ENCODE measurements at places on chromosomes 12 and 14.

DNA sequence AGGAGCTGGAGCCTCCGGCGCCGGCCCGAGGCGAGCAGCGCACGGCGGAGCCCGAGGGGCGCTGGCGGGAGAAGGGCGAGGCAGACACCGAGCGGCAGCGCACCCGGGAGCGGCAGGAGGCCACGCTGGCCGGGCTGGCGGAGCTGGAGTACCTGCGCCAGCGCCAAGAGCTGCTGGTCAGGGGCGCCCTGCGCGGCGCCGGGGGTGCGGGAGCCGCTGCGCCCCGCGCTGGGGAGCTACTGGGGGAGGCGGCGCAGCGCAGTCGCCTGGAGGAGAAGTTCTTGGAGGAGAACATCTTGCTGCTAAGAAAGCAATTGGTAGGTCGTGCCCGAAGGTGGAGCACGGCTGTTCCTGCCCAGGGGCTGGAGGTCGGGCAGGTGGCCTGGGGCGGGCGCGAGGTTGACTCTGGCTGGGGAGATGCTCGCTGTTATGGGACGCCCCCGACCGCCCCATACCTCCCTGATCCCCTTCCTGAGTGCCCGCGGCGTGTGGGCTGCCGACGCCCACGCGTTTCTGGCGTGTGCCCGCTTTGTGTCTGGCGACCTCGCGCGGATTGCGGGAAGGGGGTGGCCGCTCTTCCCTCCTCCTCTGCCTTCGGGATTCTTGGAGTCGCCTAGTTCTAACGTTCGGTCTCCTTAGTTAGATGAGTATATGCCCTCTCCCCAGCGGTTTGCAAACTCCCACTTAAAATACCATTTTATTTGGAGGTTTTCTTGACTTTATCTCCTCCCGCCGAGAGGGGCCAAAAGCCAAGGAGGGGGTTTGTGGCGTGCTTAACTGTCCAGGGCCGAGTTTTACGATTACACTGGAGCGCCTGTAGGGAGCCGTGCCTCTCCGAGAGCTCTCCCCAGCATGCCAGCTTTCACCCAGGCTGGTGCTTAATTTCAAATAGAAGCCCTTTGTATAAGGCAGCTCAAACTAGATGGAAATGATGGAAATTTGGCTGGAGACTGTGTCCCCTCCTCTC is 752 bp downstream of the DACT1 start:
- DNase-seq, result no peak

DNA sequence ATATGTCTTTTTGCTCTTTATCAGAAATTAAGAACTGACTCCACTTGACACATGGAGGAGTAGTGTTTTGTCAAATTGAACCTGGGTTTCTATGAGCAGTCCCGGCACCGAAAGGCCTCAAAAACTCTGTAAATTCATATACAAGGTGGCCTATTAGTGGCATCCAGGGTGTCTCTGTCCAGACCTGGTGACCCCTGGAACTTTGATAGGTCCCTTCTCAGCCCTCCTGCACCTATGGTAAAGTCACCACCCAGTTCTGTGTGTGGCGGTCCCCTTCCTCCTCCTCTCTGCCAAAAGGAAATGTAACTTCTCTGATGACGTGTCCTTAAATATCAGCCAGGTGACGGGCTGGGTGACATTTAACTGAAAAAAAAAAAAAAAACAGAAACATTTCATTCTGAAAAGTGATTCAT is 204.0 kb upstream of the FOXN3 start:
- no peak for DNase-seq

GRCh38 chr14:43175896-43176295 is 1331.2 kb downstream of the FSCB start:
- DNase-seq, result no peak

- DNase-seq, result no peak
These were observed 364.1 kb upstream of the KITLG start for GRCh38 chr12:88944397-88944796.

- no peak for DNase-seq
These were observed 158.5 kb downstream of the PRKCH start for GRCh38 chr14:61479746-61480502.

GRCh38 chr14:84988357-84988756 is 541.6 kb upstream of the FLRT2 start:
- DNase-seq, result no peak

DNA sequence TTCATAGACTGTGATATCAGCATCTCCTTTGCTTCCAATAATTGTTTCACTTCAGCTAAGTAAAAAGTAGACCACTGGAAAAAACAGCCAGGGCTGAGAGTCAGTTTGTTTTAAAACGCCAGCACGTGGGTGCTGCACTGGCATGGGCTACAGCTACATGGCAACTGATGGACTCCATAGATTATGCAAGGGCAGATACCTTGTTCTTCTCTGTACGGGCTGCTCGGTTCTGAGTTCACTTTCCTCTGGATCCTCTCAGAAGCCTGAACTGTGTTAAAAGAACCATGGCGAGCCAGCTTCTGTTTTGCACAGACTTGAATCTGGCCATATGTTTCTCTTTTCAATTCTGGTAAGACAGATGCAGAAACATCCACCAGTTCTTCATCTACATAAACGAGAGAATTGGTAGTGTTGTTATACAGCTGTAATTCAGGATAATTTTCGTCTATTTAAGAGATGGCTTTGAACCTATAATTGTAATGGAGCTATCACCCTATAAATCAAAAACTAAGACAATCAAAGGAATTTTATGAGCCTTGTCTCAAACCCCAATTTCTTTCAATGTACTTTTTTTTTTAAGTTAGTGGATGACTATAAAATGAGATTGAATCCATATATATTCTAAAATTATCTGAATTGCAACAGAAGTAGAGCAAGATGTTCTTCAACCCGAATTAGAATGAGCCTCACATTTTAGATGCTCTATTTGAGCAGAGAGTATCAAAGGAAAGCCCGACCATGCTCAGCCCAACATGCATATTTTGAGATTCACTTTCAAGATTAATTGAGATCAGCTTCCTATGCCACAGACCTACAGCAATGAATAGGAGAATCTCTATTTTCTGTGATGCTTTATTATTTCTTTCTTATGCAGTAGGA is 31.5 kb downstream of the E2F7 start:
- peak; percentile 42 for DNase-seq

- no peak for DNase-seq
These were observed 85.6 kb downstream of the OTOGL start for GRCh38 chr12:80184926-80185325.

- no peak for DNase-seq
These were observed 7.7 kb upstream of the NFATC4 start for GRCh38 chr14:24360281-24360680.

GRCh38 chr12:122501489-122501989 is 807 bp upstream of the ZCCHC8 start:
- no peak for DNase-seq

- DNase-seq, result no peak
These were observed 38.3 kb downstream of the SSPN start for GRCh38 chr12:26233631-26234030.

DNA sequence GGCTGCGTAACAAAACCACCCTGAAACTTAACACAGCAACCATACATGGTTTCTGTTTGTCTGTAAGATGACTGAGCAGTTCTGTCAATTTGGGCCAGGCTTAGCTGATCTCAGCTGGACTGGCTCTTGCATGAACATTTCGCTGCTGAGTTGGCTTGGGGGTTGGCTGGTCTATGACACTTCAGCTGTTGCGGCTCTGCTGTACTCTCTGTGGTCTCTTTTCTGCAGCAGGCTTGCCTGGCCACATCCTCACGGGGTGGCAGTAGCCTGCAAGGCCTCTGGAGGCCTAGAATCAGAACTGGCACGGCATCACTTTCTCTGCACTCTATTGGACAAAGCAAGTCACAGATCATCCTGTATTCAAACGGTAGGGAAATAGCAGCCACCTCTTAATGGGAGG is 216.2 kb downstream of the BCL11B start:
- DNase-seq, result no peak

- DNase-seq, result no peak
These were observed 307.2 kb upstream of the SOX5 start for GRCh38 chr12:24256684-24257083.

Data from dorsolateral prefrontal cortex (tissue), 122 donors.